ENCODE measurements at places on chromosomes 2 and 18.

- DNase-seq, result no peak
Observed at GRCh38 chr2:119485336-119486110, 38.8 kb downstream of the SCTR start.

DNA sequence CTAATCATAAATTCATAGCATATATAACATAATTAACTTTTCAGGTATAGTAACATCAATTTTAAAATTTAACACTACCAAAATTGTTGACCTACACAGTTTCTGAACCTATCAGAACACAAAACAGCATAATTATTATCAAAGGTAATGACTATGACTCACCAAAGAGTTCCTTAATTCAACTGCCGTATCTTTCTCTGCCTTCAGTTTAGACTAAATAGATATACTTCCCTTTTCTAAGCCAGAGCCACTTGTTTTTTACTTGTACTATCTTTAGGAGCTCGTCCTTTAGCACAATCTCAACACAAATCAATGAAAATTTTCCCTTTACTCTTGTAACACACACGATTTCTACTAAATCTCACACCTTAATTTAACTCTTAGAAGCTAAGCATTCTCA is 54.4 kb downstream of the CCDC88A start:
- DNase-seq, result no peak

DNA sequence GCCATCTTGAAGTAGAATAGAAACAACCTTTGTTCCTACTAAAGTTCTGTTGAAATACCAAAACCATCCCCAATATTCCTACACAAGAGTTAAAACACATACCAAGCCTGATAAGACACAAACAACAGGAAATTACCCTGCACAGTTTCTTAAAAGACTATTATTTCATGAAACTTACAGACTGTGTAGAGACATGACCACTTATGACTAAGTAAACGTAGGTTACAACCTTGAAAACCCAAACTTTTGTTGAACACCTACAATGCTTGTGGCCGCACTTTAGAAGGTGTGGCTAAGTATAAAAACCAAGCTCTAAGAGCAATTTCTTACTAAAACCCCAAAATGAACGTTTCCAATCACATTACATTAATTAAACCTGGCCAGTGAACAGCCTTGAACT is 2.0 kb downstream of the SMAD2 start:
- no peak for DNase-seq

DNA sequence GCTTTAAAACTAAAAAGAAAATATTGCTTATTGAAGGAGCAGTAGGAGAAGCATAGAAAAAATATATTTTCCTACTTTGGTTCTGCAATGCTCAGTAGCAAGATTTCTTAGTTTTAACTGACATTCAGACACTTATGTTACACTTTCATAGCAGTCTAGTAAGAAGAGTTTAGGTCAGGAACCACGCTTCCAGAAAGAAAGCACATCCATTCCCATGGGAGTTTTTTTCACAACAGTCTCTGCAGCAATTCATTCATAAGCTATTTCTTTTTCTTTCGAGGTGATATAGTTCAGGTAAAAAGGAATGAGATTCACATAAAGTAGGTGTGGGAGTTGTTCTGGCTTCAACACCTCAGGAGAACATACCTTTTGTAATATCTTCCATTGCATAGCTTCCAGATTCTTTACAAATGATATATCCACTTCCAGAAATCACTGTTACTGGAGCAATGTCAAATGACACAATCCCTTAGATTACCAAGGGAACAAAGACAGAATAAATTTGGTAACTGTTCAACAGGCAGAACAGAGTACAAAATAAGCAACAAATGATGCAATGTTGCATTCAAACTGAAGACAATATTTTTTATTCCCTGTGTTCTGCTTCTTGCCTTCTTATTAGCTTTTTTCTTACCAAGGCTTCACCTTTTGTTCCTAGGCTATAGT is 95.2 kb upstream of the GULP1 start:
- no peak for DNase-seq

DNA sequence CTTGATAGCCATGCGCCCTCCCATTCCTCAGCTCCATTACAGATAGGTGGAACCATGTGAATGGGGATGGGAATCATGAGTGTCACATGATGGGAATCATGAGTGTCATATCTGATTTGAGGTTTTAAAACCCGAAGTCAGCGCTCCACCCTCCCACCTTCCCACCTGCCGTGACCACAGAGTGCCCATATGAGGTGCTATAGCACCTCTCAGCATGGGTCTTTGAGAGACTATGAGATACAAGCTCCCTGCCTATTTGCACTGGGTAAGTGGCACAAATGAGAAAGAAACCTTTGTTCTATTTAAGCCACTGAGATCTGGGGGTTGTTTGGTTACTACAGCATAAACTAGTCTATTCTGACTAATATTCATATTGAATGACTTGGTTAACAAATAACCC is 78.5 kb upstream of the PTPRM start:
- no peak for DNase-seq

DNA sequence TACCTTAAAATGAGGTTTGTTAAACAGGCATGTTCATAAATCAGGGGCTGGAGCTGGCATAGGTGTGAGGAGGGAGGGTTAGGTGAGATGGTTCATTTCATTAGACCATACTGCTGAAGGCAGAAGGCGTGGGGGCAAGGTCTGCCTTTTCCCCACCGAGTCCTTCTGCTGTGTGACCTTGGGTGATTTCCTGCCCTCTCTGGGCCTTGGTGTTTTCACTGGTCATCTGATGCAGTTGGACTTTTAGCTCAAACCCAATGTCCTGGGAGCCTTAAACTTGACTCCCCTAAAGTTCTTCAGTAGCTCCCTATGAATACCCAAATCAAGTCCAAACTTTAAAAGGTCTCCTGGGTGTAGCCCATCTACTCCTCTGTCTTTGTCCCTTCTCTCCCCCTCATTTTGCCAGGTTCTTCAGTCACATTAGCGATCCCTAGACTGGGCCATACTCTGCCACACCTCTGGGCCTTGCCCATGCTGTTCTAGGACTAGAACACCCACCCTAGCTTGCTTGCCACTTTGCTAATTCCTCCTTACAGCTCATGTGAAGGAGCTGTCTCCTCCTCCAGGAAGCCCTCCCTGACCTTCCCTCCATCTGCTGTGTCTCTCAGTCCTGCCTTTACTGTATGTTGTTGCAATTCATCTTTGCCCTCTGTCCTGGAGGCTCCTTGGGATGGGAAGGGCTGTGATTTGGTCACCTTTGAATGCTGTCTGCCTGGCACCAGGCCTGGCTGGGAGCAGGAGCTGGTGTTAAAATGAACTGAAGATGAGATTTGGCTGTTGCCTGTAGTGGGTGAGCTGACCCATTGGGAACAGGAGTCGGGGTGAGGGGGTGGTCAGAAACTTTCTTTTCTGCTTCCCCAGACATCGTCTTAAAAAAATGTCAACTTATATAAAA is 85.4 kb upstream of the HS6ST1 start:
- no peak for DNase-seq

GRCh38 chr2:146579147-146579930 is 1265.5 kb upstream of the ACVR2A start:
- no peak for DNase-seq

- DNase-seq, result no peak
Observed at GRCh38 chr18:34121200-34121721, 103.5 kb downstream of the NOL4 start.

GRCh38 chr2:199926806-199927205 is 15.7 kb downstream of the C2orf69 start:
- DNase-seq, result no peak

- no peak for DNase-seq
Observed at GRCh38 chr18:54187372-54187771, 37.1 kb downstream of the MBD2 start.

- DNase-seq, result no peak
Observed at GRCh38 chr2:34492561-34493455, 893.7 kb upstream of the FAM98A start.

- DNase-seq, result no peak
Observed at GRCh38 chr2:174493549-174494331, 6.9 kb upstream of the GPR155 start.

All from activated naive CD8-positive, alpha-beta T cell treated with anti-CD3 and anti-CD28 coated beads, Interleukin-2, amount 50 U/mL, for 24 hours (primary cell).